ENCODE measurements at places on chromosomes 1 and 21. TPM values are rescaled to one million over a fixed set of nuclear protein-coding genes. Genes with fewer than 3 reads are reported as not detected.

The OR2T33 gene
- total RNA-seq, result not detected

DNA sequence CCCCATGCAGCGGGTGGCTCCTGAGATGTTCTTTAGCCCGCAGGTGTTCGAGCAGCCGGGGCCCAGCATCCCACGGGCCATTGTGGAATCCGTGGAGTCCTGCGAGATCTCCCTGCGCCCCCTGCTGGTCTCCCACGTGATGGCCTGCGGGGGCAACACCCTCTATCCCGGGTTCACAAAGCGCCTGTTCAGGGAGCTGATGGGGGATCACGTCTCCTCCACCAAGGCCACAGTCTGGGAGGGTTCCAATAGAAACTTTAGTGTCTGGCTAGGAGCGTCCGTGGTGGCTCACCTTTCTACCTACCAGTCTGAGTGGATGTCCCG lies 71.0 kb downstream of the ACTL8 start:
- DNase-seq, result no peak

DNA sequence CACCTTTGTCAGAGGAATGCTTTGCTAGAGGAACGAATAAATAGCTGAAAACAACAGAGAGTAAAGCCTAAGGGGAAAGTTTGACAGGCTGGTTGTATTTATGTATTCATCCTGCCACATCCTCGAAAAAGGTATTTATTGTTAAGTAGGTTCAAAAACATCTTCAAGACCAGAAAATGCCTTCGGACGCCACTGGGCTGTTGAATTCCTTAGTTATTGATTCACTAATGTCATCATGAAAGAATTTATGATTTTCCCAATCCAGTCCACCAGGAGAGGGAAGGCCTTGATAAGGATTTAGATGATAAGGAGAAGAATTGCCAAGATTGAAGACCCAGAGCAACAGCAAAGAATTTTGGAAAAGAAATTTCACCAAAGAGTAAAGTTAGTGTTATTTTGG lies 35.2 kb upstream of the MAB21L3 start:
- no peak for DNase-seq

- no peak for DNase-seq
Observed at GRCh38 chr1:187411118-187411517, 582.4 kb downstream of the PLA2G4A start.

- no peak for DNase-seq
Observed at GRCh38 chr1:15344800-15345704, 64.6 kb upstream of the EFHD2 start.

The LCE2B gene
- total RNA-seq, result not detected
